Adipocyte (in vitro differentiated cells): ENCODE measurements at places on chromosomes 11 and 22.

DNA sequence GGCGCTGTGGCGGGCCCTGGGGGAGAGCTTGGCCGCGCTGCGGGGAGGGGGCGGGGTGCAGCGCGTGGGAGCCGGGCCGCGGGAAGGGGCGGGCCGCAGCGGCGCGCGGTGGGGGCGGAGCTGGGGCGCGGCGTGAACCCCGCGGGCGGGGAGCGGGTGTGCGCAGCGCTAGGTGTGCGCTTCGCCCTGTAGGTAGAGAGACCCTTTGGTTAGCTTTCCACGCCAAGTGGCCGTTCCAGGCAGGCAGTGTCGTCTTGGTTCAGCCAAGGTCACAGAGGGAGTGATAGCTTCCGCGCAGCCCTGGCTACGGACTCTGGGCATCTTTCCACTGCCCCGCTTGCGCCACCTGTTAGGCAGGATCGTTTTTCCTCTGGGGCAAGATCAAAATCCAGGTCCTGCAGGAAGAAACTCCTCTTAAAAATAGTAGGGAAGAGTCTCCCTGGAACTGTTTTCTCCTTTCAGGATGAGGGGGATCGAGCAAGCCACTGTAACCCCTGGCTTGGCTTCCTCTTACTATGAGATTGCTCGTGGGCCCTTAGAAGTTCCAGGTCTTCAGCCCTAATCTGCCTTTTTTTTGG is 434 bp downstream of the BANF1 start:
- peak; percentile 74 for DNase-seq

DNA sequence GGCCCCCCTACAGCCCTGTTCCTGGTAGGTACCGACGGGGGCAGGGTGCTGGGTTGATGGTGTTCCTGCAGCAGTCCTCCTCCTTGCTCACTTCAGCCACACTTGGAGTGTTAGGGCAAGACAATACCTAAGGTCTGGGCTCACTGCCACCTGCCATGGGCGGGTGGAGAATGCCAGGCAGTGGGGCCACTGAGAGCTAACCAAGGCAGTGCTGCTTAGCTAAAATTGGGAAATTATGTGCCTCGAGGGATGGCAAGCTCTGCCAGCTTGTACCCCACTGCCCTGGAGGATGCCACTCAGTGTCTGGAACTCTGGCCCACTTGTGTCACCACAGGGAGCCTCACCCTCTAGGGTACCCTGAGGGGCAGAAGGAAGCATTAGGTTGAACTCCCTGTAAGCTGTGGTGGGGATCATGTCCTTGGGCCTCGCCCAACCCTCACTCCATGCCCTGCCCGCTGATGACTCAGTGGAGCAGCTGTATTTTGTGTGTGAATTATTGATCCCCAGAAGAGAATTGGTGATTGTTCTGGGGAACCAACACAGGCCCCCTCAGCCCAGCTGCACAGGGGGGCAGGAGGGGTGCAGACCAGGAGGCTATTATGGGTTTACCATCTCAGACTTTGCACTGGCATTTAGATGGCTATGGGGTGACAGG is 17.7 kb downstream of the PHLDB1 start:
- DNase-seq = no peak

- DNase-seq = no peak
Observed at GRCh38 chr22:49262167-49262566, 565.5 kb downstream of the BRD1 start.

GRCh38 chr11:61637277-61637676 is 42.9 kb upstream of the DAGLA start:
- DNase-seq = no peak

- DNase-seq = no peak
Observed at GRCh38 chr11:9550191-9550628, 23.3 kb upstream of the WEE1 start.

- no peak for DNase-seq
Observed at GRCh38 chr22:24686280-24686679, 83.3 kb downstream of the GGT1 start.

DNA sequence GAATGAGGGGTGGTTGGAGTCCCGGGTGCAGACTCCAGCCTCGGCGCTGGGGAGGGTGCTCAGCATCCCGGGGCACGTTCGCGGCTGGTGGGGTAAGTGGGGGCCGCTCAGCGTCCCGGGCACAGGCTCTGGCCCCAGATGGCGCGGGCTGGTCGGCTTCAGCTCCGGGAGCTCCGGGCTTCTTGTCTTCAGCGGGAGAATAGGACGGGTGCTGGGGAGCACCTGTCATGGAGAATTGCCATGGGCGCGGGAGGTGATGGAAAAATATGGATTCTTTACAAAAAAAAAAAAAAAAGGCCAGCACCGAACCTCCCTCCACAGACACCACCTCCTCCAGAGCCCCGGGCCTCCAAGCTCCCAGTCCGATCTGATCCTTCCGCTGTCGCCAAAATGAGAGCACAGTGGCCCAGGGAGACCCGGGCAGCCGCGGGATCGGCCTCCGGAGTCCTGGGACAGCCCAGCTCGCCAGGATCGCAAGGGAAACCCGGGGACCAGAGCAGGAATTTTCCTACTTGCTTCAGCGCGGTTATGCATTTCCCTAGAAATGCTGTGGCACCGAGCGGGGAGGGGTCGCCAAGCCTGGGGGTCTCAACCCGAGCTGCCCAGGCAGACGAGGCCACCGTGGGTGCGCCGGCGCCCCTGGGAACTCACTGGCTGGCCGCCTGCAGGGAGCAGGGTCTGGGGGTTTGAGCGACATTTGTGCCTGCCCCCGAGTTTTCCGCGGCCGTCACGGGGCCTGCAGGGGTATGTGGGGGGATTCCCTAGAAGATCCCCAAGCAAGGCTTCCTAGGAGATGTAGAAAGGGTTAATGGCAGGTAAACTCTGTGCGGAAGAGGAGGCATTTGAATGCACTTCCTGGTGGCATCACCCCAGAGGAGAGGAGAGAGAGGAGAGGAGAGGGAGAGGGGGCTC is 1336.9 kb downstream of the BRD1 start:
- no peak for DNase-seq
